ENCODE measurements at places on chromosomes 6 and 20.

DNA sequence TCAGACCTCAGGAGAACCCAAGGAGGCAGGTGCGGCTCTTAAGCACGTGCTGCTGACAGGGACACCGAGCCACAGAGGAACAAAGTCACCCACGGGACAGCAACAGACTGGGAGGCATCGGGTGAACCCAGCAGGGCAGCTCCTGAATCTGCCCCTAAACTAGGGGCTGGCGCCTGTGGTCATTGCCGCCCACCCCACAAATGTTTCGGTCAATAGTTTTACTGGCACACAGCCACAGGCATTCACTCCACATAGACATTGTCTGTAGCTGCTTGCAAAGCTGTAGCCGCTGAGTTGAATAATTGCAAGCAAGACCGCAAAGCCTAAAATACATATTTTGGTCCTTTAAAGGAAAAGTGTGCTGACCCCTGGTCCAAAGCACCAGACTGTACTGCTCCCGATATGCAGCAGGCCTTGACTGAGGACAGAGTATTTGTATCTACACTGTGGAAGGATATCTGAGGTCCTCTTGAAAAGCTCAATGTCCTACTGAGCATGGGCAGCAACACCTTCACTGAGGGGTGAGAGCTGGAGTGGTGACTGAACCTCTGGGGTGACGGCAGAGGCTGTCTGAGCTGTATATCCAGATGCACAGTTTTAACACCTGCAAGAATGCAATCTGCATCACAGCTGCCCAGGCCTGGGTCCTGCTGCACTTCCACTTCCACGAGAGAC is 310.3 kb downstream of the THBS2 start:
- no peak for DNase-seq

- no peak for DNase-seq
These were observed 43.5 kb upstream of the EPB41L1 start for GRCh38 chr20:36110994-36111393.

DNA sequence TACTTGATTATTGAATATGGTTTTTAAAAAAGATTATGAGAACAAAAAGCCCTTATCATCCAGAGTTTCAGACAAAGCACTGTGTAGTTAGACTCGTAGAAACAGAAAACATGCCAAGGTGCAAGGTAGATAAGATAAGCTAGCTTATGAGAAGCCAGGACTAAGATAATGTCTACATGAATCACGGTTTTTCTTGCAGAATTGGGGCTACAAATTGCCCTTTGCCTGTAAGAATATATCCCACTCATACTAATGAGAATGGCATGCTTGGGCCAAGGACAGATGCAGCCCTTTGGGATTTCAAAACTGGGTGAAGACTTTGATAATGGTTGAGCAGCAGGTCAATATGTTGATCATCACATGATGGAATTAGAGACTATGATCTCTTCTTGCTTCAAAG is 165.3 kb upstream of the PREP start:
- DNase-seq = no peak

DNA sequence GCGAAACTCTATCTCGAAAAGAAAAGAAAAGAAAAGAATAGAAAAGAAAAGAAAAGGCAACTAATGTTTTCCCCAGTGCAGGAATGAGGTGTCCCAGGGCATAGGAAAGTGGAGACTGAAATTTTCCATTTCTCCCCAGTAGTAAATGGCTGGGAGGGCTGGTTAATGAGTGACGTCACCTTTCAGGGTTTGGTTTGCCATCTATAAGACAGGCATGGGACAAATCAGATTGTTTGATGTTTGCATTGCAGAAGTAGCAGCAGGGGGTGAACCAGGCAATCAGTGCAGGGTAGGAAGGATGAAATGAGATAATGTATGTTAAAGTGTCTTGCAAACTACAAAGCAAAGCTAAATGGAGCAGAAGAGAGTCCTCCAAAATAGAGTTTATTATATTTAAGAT is 533.4 kb downstream of the PKHD1 start:
- DNase-seq = no peak

- peak; percentile 81 for DNase-seq
These were observed 36.9 kb downstream of the SNAI1 start for GRCh38 chr20:50019466-50020256.

DNA sequence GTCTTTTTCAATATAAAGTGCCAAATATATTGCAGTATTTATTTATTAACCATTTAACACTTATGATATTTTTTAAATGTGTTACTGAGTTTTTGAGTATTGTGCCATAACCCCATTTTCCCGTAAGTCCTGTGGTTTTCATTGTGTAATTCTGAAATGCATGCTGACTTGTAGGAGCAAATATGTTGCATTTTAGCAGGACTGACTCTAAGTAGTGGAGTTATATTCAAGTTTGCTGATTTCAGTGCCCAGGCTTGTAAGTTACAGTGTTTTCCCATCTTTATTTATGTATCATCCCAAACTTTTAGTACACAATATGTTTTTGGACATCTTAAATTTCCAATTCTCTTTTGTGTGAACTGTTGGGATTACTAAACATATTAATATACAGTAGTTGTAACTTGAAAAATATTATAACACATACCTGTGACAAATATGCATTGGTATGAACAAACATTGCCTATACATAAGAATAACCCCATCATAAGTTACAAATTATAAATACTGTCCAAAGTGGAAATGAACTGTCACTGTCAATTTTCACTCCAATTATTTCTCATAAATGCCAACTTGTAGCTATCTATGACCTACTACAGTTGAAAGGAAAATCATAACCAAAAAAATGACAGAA is 179.3 kb upstream of the RUNX2 start:
- no peak for DNase-seq

DNA sequence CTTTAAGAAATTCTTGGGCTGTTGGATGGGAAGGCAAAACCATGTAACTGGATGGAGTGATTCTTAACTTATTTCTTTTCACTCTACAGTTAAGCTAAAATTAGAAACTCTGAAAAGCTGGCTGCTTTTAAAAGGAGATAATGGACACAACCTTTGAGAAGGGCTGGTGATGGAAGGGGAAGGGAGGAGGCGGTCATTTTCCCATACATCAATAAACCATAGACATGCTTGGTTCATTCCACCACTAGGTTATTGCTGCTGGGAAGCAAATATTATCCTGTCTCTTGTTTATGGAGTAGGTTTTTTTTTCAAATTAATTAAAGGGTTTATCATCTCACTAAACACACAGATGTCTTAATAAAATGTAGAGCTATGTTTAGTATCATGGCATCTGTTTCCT is 76.2 kb downstream of the PLCB1 start:
- DNase-seq = no peak

GRCh38 chr6:168873278-168874190 is 380.1 kb downstream of the THBS2 start:
- no peak for DNase-seq

- DNase-seq = no peak
These were observed 155.0 kb downstream of the RNGTT start for GRCh38 chr6:88808381-88808780.

GRCh38 chr6:132114201-132114825 is 163.1 kb upstream of the CCN2 start:
- no peak for DNase-seq

GRCh38 chr6:24564081-24564480 is 69.3 kb downstream of the ALDH5A1 start:
- no peak for DNase-seq

- DNase-seq = peak; percentile 89
These were observed 85.7 kb upstream of the NEDD9 start for GRCh38 chr6:11317885-11318771.

GRCh38 chr6:154134471-154135147 is 95.6 kb downstream of the OPRM1 start:
- no peak for DNase-seq

DNA sequence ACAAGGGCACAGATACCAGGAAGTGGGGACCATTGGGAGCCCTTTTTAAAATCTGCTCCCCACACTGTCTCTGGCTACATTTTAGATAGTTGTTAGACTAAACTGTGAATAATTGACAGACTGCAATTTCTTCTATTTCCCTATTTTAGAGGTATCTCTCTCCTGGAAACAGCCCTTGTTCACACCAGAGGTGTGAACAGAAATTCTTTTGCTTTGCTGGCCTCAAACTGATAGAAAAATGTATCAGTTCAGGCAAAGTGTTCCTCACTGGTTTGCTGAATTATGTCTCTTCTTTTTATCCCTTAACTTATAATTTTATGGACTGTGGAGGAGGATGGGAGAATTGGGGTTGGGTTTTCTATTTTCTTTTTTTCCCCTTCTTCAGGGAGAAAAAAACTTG is 513.2 kb upstream of the SULF2 start:
- DNase-seq = no peak

GRCh38 chr20:7883309-7883708 is 56.9 kb downstream of the HAO1 start:
- no peak for DNase-seq

DNA sequence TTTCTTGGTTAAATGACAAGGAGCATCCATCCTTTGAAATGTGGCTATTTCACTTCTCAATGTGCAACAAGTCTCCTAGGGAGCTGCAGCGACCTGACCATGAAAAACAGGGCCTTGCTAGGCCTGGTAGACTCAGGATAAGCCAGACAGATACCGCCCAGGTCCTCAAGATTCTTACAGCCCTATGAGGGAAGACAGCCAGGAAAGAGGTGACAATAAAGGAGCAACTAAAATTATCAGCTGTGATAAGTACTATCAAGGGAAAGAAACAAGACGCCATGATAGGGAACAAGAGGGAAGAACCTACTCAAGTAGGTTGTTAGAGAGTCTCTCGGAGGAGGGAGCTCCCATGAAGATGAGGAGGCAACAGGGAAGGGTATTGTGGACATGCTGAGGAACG is 51.4 kb upstream of the EMILIN3 start:
- DNase-seq = no peak

DNA sequence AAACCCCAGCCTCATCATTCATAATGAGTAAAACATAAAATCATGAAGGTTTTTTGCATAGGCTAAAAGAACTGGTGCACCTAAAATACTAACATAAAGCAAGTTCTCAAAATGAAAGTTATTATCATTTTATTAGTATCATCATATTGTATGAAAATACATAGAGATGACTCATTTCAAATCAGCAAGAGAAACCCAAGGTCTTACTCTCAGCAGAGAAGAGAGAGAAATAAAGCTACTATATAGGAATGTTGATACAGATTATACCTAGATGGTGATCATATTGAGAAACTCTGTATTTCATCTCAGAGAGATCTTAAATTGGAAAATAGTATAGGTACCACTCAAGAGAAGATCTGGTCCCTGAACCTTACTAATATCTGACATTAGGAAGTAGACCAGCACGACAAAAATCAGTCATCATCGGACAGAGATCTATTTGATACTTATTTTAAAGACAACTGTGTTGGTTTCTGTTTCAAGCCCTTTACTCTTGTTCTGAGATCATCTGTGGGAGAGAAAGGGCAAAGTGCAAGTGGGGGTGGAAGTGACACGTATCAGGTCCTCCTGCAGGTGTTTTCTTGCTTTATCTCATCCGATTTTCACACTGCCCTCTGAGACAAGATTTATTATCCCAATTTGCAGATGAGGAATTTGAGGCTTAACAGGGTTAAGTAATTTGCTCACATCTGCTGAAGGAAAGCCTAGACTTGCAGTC is 532.3 kb downstream of the MAFB start:
- DNase-seq = no peak

DNA sequence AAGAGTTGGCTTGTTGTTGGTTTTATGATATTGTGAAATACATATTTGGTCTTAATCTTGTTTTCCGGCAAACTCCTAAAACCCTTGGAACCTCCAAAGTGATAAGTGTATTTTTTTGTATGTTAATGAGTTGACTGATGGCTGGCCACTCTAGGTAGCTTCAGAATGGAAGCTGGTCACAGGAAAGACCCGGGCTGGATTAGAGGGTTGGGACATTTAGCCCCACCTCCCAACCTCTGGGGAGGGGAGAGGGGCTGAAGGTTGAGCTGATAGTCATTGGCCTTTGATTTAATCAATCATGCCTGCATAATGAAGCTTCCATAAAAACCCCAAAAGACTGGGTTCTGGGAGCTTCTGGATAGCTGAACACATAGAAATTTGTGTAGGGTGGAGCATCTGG is 42.7 kb downstream of the SASH1 start:
- DNase-seq = no peak

- no peak for DNase-seq
These were observed 70.7 kb upstream of the CCN6 start for GRCh38 chr6:111983193-111983592.

DNA sequence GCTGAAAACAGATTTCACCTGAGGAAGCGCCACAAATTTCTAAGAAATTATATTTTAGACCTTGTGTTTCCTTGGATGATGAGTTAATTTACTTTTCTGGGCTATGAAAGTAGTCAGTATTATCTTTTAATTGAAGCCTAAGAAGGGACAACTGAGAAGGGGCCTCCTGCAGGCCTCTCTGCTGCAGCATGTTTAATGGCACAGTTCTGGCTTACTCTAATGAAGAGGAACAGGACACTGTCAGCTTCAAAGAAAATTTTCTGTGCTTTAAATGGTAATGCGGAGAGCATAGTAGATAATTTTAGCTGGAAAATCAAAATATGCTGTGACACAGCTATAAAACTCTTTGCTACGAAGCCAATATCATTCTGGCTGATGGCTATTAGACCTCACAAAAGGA is 167.4 kb downstream of the HDGFL1 start:
- DNase-seq = no peak

GRCh38 chr6:107539409-107539808 is 49.5 kb downstream of the SOBP start:
- DNase-seq = no peak

GRCh38 chr6:153043719-153044118 is 41.2 kb upstream of the MTRF1L start:
- DNase-seq = no peak

DNA sequence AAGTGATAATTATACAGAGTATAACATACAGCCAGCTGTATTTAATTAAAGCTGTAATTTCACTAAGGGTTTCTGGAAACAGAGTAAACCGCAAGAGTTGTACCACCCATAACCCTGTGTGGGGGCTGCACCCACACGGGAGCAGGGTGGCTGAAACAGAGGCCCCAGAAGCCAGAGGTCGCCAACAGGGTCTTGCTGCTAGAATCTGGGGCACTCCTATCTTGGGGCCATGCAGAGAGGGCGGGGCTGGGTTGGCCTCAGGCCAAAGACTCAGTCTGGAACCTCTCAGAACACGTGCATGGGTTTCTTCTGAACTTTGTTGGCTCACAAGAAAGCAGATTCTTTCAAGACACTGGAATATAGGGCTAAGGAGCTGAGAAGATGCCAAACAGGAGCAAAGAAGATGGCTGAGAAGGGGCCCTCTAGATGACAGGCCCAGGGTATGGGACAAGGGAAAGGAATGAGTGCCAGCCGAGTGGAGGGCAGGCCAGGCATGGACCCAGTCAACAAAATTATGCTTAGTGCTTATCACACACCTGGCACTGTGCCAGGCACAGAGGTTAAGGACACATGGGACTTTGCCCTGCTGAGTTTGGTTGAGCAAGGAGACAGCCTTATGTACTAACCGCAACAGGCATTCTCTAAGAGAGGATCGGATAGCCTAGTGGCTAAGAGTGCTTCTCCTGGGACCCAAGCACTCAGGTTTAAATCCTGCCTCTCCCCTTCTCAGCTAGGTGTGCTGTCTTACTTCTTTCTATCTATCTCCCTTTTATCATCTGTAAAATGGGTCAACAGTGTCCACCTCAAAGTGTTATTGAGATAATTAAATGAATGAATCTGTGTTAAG is 96.6 kb upstream of the FOXP4 start:
- DNase-seq = no peak
